ENCODE measurements at places on chromosomes 3 and 15. TPM values are rescaled to one million over a fixed set of nuclear protein-coding genes. Genes with fewer than 3 reads are reported as not detected.

ARPP21 gene
- not detected for total RNA-seq

SI gene
- total RNA-seq = not detected

CILP gene
- not detected for total RNA-seq

ACTC1 gene
- not detected for total RNA-seq

CPNE9 gene
- not detected for total RNA-seq

SERINC4 gene
- total RNA-seq = not detected

DNAH1 gene
- total RNA-seq = 1.2 TPM

NCBP2 gene
- total RNA-seq = 48.1 TPM

SNTN gene
- not detected for total RNA-seq

JMJD7 gene
- total RNA-seq = 7.6 TPM

PLSCR2 gene
- not detected for total RNA-seq

SCAANT1 gene
- total RNA-seq = not detected

TRIM71 gene
- total RNA-seq = not detected

NUP210 gene
- total RNA-seq = 14.6 TPM

CYP1A2 gene
- 0.23 TPM for total RNA-seq

SSR3 gene
- 191 TPM for total RNA-seq

SLC22A13 gene
- not detected for total RNA-seq

DUOXA2 gene
- total RNA-seq = not detected

TMED3 gene
- 149 TPM for total RNA-seq

BRPF1 gene
- total RNA-seq = 7.0 TPM

CTSH gene
- total RNA-seq = 100 TPM

MOBP gene
- not detected for total RNA-seq

LRRIQ4 gene
- total RNA-seq = not detected

GNAT1 gene
- not detected for total RNA-seq

FGF12 gene
- total RNA-seq = 0.35 TPM

SEMA3B gene
- 13.4 TPM for total RNA-seq

CHSY1 gene
- 11.0 TPM for total RNA-seq

HGD gene
- not detected for total RNA-seq

CHRD gene
- 0.03 TPM for total RNA-seq

PLA2G4D gene
- not detected for total RNA-seq

GATA2 gene
- total RNA-seq = 2.6 TPM

CIB2 gene
- total RNA-seq = 8.0 TPM

PEX11A gene
- total RNA-seq = 18.3 TPM

WNT5A gene
- 21.7 TPM for total RNA-seq

ALDH1A2 gene
- total RNA-seq = 0.99 TPM

OSTN gene
- not detected for total RNA-seq

CCDC39 gene
- total RNA-seq = not detected

ZNF774 gene
- total RNA-seq = 0.07 TPM

CELSR3 gene
- 0.16 TPM for total RNA-seq

NRG4 gene
- total RNA-seq = 1.1 TPM

PSTPIP1 gene
- total RNA-seq = not detected

AMOTL2 gene
- 180 TPM for total RNA-seq

EFHB gene
- not detected for total RNA-seq

ZNF662 gene
- total RNA-seq = not detected

RRP9 gene
- 78.5 TPM for total RNA-seq

DOCK3 gene
- total RNA-seq = 0.26 TPM

BMF gene
- total RNA-seq = not detected

SLC38A3 gene
- total RNA-seq = not detected

GPR27 gene
- 8.5 TPM for total RNA-seq

RAMAC gene
- 25.1 TPM for total RNA-seq

Data from MG63 (cell line).